ENCODE measurements at places on chromosomes 7 and 10.

DNA sequence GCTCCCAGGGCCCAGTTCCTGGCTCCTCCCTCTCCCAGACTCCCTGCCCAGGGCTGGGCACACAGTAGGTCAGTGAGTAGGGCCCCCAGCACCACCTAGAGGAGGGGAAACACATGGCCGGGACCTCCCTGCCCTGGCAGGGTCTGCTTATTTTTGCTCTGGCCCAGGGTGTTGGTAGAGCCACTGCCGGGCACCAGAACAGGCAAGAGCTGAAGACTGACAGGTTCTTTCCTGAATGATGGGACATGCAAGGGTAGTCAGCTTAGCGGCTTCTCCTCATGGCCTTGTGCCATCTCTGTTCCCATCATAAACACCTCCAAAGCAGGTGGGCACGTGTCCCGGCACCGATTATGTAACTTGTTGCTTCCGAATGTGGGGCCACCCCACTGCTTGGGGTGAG is 86.5 kb downstream of the NEURL1 start:
- DNase-seq, result no peak

DNA sequence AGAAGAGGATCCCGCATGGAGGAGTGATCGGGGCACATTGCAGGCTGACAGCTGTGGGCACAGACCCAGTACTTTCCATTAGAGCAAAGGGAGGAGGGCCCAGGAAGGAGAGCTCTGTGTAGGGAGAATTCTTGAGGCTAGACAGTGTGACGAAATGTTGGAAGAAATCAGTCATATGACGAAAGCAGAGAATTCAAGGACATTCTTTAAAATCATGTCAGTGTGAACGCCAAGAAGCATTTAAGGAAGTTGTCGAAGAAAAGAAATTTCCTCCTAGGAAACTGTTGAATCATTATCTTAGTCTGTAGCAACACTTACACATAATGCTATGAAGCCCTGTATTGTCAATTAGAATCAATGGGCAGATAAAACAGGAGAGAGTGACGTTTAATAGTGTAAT is 191.3 kb upstream of the ADARB2 start:
- DNase-seq, result no peak

- DNase-seq, result no peak
These were observed 504.5 kb upstream of the GALNT17 start for GRCh38 chr7:70627461-70627860.

DNA sequence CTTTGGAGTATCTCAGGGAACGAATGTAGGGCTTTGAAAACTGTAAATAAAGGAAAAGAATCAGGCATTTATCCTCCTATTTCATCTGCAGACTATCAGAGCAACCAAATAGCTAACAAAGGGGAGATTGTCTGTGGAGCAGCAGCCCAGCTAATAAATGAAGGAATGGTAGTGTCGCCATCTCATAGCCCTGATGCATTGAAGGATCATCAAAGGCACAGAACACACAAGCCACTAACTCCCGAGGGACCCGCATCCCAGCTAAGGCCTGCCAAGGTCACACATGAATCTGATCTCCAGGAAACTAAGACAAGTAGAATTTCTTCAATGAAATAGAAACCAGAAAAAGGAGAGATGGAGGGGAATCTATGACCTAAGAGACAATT is 38.2 kb downstream of the CALML5 start:
- no peak for DNase-seq

- DNase-seq, result no peak
These were observed 17.2 kb downstream of the SAP25 start for GRCh38 chr7:100556541-100556940.

GRCh38 chr10:98270073-98270740 is 2.2 kb upstream of the LOXL4 start:
- DNase-seq, result no peak

DNA sequence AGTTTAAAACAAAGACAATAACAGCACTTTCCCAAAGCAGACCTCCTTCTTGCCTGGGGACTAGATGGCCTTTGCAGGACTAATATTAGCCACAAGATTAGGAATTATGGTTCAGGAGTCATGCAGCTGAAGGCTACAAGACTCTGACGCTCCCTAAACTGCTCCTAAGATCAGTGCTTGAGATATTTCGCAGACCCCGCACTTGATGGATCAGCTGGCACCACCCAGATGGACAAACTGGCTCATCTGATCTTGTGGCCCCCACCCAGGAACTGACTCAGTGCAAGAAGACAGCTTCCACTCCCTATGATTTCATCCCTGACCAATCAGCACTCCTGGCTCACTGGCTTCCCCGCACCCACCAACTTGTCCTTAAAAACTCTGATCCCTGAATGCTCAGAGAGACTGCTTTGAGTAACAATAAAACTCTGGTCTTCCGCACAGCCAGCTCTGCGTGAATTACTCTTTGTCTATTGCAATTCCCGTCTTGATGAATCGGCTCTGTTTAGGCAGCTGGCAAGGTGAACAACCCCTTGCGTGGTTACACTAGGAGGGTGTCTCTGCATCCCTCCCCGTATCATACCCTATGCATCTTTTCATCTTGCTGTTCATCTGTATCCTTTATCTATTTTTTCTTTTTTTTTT is 26.9 kb upstream of the NRBF2 start:
- DNase-seq, result no peak

GRCh38 chr10:38146579-38147333 is 52.6 kb downstream of the ZNF37A start:
- DNase-seq, result no peak

DNA sequence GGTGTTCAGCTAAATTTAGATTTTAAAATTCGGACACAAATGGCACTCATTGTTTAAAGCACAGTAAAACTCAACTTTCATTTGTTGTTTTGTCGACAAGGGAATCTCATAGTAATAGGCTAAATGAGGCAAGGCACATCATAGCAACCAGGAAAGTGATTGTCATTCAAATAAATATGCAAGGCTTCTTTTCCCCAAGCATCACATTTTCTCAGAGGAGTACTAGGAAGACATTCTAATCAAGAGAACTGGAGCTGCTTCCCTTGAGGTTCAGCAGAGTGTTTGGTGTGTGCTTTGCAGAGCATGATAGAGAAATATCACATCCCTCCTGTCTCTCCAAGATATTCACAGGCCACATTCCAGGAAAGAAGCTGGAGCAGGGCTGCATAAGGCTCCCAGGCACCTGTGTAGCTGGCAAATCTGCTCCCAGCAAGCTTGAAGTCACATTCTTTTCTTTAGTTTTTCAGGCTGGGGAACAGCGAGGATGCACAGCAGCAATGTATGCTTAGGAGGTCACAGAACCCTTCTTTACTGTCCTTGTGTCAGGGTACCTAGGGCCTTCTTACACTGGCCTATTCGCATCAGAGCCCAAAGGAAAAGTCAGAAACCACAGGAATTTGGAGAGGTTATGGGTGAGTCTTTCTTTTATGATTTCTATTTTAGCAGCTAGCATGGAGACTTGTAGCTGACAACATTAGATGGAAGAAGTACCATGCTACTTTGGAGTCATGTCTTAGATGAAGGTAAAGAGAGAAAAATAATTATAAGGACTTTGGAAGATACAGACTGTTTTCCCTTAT is 95.9 kb upstream of the HDAC9 start:
- DNase-seq, result no peak
